ENCODE measurements at places on chromosomes 1 and 21. TPM values are rescaled to one million over a fixed set of nuclear protein-coding genes. Genes with fewer than 3 reads are reported as not detected.

DNA sequence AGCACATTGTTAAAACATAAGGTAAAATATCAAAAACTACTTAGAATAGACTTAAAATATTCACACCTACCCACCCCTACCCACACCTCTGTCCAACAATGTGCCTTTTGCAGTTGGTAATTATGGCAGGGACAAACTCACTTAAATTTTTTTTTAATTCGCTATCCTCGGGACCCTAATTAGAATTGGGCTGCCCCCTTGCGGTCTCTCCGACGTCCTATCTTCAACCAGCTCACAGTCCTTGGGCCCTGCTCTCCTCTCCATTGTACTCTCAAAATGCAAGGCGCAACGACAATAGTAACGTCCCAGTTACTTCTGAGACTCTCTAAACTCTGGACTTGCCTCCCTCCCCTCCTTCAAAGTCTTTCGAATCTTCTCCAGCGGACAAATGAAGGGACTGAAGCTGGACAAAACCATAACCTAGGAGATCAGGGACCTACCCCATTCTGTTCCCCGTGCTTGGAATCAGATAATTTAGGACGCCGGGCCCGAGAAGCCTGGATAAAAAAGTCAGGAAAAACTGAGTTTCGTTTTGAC, 1.1 kb upstream of the CIART start:
- DNase-seq = no peak

DNA sequence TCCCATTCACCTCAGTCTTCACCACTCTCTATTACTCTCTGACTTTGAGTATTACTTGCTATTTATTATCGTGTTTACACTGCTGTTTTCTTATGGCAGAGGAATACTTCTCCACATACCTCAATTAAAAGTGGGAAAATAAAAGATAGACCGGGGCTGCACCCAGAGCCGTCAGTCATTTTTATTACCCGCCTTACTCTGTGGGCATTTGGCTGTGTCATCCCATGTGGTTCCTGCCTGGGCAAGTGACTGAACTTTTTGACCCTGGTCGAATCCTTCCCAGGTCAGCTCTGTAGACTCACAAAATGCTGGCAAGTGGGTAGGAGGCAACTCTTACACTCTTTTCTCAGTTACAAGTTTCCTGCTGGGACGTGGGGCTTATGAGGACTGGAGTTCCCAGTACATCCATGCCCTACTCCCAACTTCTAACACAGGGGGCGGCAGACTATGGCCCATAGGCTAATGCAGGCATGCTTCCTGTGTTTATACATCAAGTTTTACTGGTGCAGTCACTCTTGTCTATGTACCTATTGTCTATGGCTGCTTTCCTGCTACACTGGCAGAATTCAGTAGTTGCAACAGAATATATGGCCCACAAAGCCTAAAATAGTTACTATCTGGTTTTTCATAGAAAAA, 69.5 kb upstream of the KCND3 start:
- no peak for DNase-seq

- DNase-seq = no peak
Observed at GRCh38 chr1:245587435-245588115, 432.8 kb downstream of the KIF26B start.

DNA sequence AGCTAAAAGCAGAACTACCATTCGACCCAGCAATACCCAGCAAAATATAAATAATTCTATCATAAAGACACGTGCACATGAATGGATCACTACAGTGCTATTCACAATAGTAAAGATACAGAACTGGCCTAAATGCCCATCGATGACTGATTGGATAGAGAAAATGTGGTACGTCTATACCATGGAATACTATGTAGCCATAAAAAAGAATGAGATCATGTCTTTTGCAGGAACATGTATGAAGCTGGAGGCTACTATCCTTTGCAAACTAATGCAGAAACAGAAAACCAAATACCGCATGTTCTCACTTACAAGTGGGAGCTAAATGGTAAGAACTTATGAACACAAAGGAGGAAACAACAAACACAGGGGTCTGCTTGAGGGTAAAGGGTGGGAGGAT, 53.4 kb downstream of the UCHL5 start:
- no peak for DNase-seq

DNA sequence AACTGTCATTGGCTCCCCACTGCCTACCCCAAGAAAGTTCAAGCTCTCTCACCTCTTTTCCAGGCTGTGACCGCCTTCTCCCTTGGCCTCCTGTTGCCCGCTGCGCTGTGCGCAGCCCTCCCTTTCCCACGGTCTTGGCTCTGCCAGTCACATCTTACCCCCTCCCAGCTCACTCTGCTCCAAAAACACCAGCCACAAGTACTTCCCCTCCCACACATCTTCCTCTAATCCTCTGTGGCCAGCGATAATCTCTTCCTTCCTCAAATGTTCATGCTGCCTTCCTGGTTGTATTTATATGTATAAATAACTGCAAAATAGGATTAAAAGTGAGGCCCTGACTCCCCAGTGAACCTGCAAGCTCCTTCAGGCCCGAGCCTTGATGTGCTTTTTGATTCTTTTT, 81.8 kb downstream of the AJAP1 start:
- no peak for DNase-seq

DNA sequence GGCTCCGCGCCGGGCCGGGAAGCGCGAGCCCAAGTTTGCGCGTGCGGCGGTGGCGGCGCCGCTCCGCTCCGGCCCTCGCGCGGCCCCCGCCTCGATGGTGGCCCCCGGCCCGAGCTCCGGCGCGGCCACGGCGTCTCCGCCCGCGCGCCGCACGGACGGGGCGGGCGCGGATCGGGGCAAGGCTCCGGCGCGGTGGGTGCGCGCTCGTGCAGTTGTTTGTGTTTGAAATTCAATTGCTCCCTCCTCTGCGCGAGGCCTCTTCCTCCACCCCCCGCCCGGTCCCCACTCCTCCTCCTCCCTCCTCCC, at the start of gene HDGF:
TSS of gene HDGF (minus strand) at position 225 of the 306 bp plus-strand sequence. CDS start 246 bp downstream, outside the sequence.
- DNase-seq = no peak

GRCh38 chr1:9100471-9101043, 28.3 kb downstream of the GPR157 start:
- no peak for DNase-seq

DNA sequence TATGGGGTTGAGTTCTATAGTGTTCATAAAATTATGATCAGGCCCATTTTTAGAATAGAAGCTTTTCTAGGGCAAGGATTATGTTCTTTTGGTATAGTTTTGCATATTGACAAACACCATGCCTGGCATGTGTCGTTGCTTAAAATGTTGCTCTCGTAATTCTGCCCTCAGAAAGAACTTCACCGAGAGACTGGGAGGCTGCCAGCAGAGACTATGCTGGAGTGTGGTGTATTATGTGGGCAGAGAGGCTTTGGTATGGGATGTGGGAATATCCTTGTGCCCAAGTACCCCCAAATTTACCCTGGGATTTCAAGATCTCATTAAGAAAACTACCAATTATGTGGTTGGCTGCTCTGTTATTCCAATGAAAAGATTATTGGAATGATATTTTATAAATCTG, 27.9 kb downstream of the PGM1 start:
- DNase-seq = no peak

DNA sequence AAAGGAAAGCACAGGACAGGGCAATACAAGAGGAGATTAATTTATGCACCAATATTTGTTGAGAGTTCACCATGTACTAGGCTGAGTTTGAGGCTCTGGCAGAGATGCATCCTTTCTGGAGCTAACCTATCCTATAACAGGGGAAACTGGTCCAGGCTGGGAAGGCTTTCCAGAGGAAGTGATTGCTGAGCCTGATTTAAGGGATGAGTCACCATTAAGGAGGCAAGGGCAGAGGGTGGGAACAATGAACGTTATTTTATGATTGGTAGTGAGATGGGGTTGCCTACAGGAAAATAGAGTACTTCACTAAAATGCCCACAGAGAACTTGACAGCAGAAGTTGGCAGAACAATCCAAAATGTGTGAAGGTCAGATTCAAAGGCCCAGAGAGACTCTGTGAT, 141.4 kb downstream of the PLPP3 start:
- DNase-seq = no peak

- DNase-seq = no peak
Observed at GRCh38 chr1:39679821-39680220, 7.9 kb upstream of the NT5C1A start.

DNA sequence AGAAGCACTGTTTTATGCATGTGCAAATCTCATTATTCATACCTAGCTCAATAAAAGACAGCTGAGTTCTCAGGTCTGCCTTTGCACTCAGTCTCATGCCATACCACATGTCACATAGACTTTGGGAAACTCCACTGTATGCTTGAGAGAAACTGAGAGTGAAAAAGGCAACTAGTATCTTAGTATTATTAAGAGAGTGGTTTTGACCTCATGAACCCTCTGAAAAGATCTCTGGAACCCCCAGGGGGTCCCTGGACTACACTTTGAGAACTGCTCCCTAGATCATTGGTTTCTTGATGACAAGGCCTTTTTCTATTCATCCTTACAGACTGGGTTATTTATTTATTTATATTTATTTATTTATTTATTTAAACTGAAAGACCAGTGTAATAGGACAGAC, 3.7 kb upstream of the RHEX start:
- peak; percentile 90 for DNase-seq

The AMY1B gene
- polyA plus RNA-seq = not detected

The CADM3 gene
- not detected for polyA plus RNA-seq

The LRRN2 gene
- polyA plus RNA-seq = not detected

The SMIM1 gene
- not detected for polyA plus RNA-seq

The SPATA46 gene
- not detected for polyA plus RNA-seq

The C1orf141 gene
- polyA plus RNA-seq = not detected

Data from GM12878 (cell line).